HT1080 (cell line): ENCODE measurements at places on chromosomes 2 and 18.
A peak's percentile ranks its signal among the peaks of the same experiment; 100 is the strongest.

GRCh38 chr2:37549598-37549997 lies 121.8 kb downstream of the CDC42EP3 start:
- no peak for DNase-seq

DNA sequence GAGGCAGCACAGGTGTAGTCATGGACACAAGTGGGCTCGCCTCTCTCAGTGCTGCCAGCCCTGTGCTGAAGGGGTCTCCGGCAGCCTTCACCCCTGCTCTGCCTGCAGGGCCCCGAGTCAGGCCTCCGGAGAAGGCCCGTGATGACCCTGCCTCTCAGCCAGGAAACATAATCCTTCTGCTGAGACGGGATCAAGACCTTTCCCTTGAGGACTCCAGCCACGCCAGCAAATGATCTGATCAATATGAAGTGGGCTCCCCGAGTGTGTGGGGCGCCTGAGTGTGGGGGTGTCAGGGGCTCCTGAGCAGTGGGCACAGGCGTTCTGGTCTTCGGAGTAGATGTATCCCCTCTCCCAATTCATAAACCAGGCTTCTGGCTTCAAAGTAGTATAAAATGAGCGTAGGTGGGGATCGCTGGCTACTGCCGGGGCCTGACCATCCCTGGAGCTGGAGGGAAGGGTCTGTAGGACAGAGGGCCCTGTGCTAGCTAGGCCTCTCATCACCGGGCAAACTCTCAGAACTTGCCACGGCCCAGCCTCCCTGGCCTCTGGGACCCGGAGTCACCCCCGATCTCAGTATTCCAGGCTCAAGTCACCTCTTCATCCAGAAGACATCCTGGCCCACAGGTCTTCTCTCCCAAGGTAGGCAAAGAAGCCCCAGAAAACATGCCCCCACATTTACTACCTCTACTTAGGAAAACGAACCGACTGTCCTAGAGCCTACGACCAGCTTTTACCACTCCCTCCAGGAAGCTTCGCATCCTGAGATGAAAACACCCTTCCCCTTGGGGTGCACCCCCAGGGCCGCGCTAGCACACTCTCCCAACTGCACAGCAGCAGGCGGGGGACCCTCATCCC lies 33.6 kb downstream of the CRACDL start:
- DNase-seq = no peak

DNA sequence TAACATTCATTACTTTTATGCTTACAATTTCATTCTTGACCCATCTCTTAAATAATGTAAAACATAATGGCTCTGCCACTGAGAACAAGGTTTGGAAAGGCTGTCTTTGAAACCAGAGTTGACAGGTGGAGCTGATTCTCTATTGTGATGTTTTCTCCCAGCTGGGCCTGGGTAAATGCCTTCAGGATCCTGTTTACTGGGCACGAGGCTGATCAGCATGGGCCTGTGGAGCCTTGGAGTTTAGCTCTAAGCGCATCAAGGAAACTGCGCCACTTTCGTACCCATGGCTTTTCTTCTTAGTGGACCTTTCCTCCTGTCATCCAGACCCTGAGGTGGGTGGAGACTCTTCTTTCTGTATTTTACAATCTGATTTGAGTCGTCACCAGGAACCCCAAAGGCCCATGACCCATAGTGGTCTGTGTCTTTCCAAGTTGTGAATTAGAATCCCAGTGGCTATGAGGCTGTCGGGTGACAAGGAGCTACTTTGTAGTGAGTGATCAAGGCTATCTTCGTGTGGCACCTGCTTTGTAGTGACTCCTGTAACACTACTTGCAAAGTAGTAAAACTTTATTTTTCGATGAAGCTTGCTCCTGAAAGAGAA lies 123.1 kb downstream of the LPIN1 start:
- no peak for DNase-seq

- DNase-seq = no peak
Measured at GRCh38 chr2:235754357-235755207, 260.7 kb downstream of the AGAP1 start.

DNA sequence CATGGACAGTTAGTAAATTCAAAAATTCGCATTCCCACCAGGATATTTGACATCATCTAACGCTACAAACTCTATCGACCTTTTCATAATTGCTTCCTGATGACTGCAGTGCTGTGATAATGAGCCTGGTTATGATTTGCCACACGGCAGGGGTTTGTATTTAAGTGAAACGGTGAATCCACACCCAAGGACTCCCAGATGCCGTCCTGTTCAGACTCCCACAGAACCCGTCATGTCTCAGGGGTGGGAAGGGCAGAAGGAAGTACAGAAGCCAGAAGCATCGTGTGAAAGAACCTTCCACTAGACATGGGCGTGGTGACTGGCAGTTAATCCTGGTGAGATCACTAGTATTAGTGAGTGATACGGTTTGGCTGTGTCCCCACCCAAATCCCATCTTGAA lies 91.2 kb upstream of the TMEM18 start:
- no peak for DNase-seq

DNA sequence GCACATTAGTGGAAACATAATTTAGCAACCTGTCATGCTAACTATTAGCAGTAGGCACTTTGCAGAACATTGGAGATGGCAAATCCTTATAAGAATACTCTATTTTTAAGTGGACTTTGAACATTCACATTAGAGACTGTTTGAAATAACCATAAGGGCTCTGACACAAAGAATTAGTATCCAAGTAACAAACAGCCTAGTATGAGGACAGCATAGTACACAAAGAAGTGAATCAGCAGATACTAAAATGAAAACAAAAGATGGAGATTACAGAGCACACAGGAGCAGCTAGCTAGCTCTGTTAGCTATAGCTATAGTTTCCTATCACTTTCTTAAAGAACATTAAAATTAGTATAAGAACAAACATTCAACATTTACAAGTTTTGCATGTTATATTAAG lies 256.3 kb upstream of the SPOPL start:
- DNase-seq = no peak

DNA sequence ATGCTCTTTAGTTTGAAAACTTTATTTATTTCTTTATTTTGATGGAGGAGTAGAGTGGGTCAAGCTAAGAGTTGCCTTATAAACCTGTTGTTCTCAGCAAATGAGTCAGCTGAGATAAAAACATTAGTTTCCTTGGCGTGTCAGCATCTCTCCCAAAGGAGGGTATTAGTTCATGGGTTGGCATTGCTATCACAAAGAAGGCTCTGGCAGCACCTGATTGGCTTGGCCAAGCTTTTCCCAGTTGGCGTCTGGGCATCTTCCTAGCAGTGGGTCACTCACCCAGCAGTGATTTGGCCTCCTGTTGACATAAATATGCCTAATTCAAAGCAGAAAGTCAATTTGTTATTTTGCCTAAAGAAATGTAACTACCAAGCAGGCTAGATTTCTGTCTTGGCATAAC lies 200.7 kb upstream of the TNP1 start:
- no peak for DNase-seq

DNA sequence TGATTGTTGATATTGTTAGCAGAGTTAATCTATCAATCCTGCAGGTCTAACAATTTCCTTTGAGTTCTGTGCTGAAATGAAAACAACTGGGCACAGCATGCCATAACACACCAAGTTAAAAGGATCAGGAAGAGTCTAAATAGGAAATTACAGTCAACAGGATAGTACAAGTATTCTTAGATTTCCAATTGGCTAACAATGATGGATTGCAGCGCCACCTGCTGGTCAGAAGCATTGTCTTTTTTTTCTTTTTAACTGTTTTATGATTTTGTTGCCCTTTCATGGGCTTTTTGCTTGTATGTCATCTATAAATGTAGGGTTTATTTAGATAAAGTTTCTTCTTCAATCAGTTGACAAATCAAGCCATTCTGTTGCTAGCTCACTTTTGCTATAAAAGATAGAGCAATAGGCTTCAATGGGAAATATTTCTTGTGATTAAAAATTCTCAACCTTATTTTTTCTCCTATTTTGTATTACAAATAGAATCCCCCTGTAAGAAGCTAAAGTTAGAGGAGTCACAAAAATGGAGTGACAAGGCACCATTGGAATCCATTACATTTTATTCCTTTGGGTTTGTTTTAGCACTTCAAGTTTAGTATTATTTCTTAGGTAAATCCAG lies 40.8 kb upstream of the RPRM start:
- DNase-seq = peak; percentile 44
